ENCODE measurements at places on chromosomes 7 and 10.

- no peak for DNase-seq
These were observed 273.9 kb upstream of the NFE2L3 start for GRCh38 chr7:25877802-25878789.

GRCh38 chr7:129083525-129083924 is 28.6 kb upstream of the TNPO3 start:
- DNase-seq, result no peak

- DNase-seq, result no peak
These were observed 253.4 kb downstream of the KIAA1217 start for GRCh38 chr10:24462291-24462813.

GRCh38 chr10:2214092-2214491 is 476.8 kb upstream of the ADARB2 start:
- DNase-seq, result no peak

- no peak for DNase-seq
These were observed 372.6 kb downstream of the GRID1 start for GRCh38 chr10:85993840-85994507.

Measured in cerebellum (tissue), 4 donors.